ENCODE measurements at places on chromosomes 6 and 20.

- no peak for DNase-seq
- H3K4me3 ChIP-seq = no peak overlapping the region
- peaks cover 10% of the 10 kb centered on the region for H3K36me3 ChIP-seq
Measured at GRCh38 chr20:37380864-37381579, 35.1 kb downstream of the SRC start.

DNA sequence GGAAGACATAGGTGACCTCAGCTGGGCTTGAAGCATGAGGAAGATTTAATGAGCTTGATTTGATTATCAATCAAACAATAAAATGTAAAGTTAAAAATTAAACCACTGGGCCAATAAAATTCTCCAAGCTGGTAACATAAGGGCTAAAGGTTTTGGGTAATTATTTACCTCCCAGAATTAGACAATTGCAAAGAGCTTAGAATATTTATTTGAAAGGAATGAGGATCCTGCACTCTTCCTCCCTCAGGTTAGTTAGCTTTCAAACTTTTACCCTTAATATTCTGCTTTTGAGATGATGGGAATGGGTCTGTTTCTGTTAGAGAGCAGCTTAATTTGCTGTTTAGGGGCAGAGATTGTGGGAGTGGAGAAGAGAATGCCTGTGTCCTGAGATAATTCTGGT lies at the start of gene SLC17A4:
Gene SLC17A4 (plus strand): TSS at position 208 of the 400 bp plus-strand sequence. CDS start 7,221 bp downstream, outside the sequence.
- H3K4me3 ChIP-seq = no peak within 1 kb of the TSS
- H3K27ac ChIP-seq = no peak within 1 kb of the TSS
- no peaks in the 10 kb centered on the region for H3K36me3 ChIP-seq
- peaks cover 10% of the 10 kb centered on the region for H3K27me3 ChIP-seq
- no peak for DNase-seq

- H3K4me3 ChIP-seq = no peak overlapping the region
- H3K4me1 ChIP-seq = no peaks in the 10 kb centered on the region
- H3K27me3 ChIP-seq = no peaks in the 10 kb centered on the region
Measured at GRCh38 chr6:10552270-10552810, 31.2 kb downstream of the GCNT2 start.

GRCh38 chr6:169371344-169372127 lies 117.9 kb upstream of the THBS2 start:
- DNase-seq = no peak
- H3K27ac ChIP-seq = no peak overlapping the region
- H3K36me3 ChIP-seq = no peaks in the 10 kb centered on the region
- peaks cover 22% of the 10 kb centered on the region for H3K4me1 ChIP-seq

DNA sequence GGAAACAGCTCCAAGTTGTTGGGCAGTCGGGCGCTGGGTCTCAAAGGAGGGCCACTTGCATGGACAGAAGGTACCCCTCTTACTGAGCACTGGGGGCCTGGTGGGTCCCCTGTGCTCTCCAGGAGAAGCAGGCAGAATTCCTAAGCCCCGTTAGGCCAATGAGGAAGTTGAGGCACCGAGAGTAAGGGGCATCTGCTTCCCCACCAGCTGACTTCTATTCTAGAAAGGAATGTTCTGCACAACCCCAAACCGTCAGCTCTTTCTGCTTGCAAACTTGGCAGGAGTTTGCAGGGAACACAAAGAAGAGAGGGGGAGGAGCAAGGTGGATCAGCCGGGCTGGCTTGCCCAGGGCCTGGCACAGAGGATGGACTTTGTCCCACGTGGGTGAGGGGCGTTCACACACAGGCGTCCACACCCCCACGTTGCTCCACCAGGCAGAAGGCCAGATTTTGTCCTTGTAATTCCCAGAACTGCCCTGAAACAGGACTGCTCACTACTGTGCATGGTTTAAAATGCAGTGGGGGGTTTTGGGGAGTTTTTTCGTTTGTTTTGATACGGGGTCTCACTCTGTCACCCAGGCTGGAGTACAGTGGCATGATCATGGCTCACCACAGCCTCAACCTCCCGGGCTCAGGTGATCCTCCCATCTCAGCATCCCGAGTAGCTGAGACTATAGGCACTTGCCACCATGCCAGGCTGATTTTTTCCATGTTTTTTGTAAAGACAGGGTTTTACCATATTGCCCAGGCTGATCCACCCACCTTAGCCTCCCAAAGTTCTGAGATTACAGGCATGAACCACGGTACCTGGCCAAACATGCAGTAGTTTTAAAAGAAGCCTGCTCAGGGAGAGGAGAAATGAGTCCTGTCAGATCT lies 93.3 kb downstream of the SNX5 start:
- H3K4me3 ChIP-seq = no peak overlapping the region
- no peak for DNase-seq
- no peaks in the 10 kb centered on the region for H3K36me3 ChIP-seq

Data from esophagus squamous epithelium (tissue), 5 donors.